ENCODE measurements at places on chromosomes 3 and 15. TPM values are rescaled to one million over a fixed set of nuclear protein-coding genes. Genes with fewer than 3 reads are reported as not detected.
A peak's percentile ranks its signal among the peaks of the same experiment; 100 is the strongest.

GRCh38 chr3:29521293-29521692 is 240.4 kb downstream of the RBMS3 start:
- no peak for DNase-seq

DNA sequence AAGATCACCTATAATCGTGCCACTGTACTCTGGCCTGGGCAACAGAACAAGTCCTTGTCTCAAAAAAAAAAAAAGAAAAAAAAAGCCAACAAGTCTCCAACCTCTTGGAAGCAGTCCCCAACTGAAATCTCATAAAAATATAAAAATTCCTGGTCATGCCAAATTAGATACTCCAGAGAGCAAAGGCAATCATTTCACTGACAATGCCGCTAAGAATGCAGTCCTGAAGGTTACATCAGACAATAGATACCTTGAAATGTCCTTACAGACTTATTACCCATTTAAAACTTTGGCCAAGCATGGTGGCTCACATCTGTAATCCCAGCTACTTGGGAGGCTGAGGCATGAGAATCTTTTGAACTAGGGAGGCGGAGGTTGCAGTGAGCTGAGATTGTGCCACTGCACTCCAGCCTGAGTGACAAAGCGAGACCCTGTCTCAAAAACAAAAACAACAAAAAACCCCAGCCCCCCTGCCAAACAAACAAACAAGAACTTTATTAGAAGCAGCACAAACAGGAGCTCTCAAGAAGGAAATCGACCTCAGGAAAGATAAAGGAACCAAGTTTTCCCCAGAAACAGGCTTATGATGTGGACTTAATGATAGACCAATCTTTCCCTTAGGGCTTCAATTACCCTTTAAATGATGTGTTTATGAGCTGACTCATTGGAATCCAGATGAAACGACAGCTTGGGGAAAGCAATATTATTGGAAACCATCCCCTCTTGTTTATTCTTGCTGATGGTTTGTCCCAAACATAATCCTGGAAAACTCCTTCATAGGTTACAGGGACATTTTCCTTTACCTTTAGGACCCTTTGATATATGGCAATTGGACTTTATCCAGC is 53.1 kb upstream of the XCR1 start:
- no peak for DNase-seq

The ZMYND10 gene
- total RNA-seq: 1.7 TPM

DNA sequence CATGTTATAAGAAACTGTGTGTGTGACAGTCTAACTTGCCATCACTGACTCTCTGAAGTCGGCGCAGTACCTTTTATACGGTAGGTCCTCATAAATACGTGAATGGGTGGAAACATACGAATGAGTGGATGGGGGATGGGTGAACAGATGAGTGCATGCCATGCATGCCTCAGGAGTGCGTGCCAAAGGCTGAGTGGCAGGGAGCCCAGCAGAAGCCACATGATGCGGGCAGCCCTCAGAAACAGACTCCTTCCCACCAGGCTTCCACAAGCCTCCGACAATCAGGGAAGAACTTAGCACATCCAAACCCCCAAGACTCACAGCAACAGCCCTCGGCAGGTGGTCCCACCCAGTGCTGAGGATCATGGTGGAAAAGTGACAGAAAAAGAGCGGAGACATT is 16.7 kb downstream of the HCN4 start:
- DNase-seq: no peak

The CYP1A2 gene
- not detected for total RNA-seq

DNA sequence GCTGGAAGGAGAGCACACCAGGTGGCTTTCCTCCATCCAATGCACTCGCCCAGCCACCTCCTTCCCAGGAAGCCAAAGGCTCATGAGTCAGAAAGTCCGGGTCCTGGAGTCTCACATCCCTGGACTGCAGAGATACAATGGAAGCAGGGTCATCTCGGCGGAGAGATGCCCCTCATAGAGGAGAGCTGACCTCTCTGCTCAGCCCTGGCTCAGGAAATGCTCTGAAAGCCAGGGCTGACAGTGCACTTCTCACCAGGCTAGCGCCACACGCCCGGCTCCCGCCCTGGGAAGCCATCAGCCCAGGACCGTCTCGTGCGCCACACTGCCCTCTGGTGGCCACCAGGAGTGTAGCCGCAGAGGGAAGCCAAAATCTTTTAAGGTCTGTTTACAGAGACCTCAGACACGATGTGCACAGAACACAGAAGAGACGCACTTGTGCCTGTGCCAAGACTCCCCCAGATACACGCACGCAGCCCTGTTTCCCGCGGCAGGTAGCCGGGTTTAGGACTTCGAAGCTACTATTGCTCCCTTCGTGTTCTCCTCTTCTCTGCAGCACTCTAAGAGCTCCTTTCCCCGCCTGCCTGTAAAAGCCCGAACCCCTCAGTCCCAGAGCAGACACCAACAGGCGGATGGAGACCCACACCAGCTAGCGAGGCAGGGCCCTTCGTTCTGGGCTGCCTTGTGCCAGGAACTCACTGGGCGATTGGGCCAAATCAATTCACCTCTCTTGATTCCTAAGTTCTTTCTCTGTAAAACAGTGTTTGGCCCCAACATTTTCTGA is 9.7 kb downstream of the NTRK3 start:
- DNase-seq: no peak

- no peak for DNase-seq
Measured at GRCh38 chr15:56920367-56920627, 1.9 kb downstream of the TCF12 start.

DNA sequence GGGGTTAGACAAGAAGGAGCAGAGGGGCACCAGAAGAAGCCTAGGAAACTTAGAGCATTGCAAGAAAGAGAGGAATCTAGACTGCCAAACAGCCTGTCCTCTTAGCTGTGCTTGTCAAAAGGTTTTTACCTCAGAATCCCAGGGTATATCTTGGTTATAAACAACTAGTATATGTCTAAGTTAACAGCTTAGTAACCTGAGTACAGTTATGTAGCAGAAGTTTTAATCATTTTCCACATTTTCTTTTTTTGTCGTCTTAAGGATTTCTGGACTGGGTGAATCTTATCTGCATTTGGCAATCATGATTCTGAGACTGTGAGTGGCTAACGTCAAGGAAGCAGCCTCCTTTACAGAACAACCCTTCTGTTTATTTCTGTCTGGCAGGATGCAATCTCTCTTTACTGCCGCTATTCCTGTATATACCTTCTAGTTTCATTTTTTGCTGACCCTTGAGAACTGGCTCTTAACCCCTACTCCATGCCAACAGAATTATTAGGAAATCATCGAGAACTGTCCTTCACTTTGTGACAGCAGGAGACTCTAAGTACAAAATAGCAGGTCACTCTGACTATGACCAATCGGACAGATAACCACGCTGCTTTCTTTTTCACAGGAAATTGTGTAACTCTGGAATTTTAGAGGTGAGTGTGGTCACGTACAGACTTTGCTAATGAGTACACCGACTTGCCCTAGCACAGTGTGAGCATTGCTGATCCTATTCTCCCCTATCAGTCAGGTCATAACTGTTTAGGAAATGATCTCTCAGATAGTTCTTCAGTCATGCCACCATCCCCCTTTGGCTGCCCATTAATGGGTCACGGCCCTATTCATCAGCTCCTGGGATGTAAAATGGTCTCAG is 3.3 kb upstream of the CP start:
- DNase-seq: peak; percentile 91

The TGM5 gene
- not detected for total RNA-seq

DNA sequence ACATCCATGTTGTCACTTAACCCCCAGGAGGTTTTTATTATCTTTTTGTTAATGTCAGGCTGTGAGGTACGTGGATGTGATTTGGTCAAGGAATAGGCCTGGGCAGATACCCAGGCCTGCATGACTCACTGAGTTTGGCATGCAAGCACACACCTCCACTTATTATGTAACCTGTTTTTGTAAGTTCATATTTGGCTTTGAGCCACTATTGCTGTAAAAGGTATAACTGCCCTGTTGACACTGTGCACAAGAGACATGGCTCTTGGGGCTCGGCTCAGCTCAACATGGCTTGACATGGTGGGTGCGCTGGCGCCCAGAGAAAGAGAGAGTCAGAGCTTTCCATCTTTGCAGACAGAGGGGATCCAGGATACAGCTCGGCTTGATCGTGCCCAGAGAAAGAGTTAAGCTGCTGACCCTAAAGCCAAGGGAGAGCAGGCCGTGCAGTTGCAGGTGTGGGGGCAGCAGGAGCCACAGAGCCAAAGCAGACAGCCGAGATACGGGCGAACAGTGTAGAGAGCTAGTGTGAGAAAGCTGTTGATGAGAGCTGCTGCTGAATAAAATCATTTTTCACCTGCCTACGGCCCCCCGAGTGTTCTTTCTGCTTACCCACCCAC is 67.9 kb upstream of the UNC13C start:
- peak; percentile 49 for DNase-seq

The FANCD2OS gene
- total RNA-seq: not detected

The GP9 gene
- not detected for total RNA-seq

DNA sequence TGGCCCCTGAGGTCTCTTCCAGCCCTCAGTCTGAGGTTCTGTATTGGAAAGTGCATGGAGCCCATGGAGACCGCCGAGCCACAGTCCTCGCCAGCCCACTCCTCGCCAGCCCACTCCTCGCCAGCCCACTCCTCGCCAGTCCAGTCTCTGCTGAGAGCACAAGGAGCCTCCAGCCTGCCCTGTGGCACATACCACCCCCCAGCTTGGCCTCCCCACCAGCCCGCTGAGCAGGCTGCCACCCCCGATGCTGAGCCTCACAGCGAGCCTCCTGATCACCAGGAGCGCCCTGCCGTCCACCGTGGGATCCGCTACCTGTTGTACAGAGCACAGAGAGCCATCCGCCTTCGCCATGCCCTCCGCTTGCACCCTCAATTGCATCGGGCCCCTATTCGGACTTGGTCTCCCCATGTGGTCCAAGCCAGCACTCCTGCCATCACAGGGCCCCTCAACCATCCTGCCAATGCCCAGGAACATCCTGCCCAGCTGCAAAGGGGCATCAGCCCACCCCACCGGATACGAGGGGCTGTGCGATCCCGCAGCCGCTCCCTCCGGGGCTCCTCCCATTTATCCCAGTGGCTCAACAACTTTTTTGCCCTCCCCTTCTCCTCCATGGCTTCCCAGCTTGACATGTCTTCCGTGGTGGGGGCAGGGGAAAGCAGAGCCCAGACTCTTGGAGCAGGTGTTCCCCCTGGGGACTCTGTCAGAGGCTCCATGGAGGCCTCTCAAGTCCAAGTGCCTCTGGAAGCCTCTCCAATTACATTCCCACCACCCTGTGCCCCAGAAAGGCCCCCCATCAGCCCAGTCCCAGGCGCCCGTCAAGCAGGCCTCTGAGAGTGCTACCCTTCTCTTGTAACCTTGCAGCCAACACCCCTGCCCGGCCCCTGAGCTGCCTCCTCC is 40.9 kb downstream of the PML start:
- DNase-seq: no peak

GRCh38 chr3:125280668-125281361 is 68.3 kb upstream of the SLC12A8 start:
- no peak for DNase-seq

DNA sequence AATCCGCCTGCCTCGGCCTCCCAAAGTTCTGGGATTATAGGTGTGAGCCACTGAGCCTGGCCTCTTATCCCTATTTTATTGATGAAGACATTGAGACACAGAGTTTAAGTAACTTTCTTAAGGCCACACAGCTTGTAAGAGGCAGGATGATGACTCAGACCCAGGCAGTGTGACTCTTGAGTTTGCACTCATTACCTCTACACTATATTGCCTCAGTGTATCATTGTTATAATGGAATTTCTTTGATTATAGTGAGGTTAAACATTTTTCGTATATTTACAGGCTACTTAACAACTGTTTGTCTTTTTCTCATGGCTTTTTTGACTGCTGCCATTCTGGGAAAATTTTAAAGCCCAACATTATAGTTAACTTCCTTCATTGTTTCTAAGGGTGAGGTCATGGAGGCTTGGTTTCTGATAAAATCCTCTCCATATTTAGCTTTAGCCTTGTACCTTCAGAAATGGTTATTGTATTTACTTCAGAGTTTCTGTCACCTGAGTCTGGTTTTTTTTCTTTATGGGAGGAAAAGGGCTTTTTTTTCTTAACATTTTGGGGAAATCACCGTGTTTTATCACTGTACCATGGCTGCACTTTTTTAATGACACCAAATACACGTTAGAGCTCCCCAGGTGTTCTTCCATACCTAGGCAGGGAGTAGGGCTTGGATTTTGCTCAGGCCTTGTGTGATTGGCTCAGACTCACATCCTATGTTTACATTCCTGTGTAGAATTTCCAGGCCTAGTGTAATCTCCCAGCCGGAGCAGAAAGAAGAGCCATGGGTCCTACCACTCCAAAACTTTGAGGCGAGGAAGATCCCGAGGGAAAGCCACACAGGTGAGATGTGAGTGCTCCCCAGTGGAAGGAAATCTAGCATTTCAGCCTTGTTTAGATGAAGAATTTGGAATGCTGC is 6.3 kb downstream of the ZNF774 start:
- peak; percentile 50 for DNase-seq

DNA sequence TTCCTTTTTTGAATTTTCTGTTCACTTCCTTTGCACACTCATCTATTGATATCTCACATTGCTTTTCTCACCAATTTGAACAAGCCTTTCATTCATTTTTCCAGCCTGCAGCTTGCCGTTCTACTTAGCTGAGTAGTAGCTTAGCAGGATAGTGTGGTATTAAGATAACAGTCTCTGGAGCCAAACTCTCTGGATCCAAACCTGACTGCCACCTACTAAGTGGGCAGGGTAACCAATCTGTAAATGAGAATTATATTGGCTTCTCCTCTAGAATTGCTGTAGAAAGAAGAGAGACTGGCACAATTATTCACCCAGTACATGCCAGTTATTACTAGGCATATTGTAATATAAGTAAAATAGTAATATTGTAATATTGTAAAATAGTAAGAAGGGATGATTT is 40.5 kb downstream of the AQP9 start:
- DNase-seq: no peak

- DNase-seq: no peak
Measured at GRCh38 chr3:25133588-25133987, 294.5 kb upstream of the RARB start.

- DNase-seq: no peak
Measured at GRCh38 chr15:41774882-41775417, 666 bp downstream of the MAPKBP1 start.

DNA sequence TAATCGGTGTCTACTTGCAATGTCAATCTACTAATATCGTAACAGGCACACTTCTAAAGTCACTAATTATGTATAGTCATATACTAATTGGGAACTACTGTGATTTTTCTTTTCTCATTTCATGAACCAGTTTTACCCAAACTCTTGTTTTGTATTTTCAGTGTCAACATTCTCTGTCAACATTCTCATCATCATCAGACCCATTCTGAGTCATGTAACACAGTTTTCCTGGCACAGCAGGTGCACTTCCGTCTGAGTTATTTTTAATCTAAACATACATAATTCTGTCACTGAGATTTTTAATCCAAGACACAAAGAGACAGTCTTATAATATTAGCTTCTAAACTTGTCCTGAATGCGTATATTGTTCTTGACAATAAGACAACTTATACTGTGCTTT is 205.1 kb upstream of the EIF1B start:
- DNase-seq: no peak

The RAB6B gene
- total RNA-seq: 4.1 TPM
